Activated CD4-positive, alpha-beta T cell treated with anti-CD3 and anti-CD28 coated beads, Interleukin-2, amount 50 U/mL, for 16 hours (primary cell): ENCODE measurements at places on chromosomes 2 and 18.

DNA sequence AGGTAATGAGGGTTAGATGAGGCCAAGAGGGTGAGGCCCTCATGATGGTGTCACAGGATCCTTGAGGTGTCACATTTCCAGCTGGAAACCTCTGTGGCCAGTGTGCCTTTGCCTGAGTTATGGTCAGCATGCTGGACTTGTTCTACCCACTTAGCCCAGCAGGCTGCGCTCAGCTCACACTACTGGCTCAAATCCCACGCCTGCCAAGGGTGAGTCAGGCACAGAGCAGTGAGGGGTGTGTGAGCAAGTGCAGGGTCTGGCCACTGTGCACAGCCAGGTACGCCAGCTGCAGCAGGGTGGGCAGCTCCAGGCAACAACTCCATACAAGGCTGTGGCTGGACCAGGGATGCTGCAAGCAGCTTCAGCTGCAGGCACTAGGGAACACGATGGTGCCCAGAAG lies 616.6 kb upstream of the FSHR start:
- DNase-seq = no peak

GRCh38 chr2:214127170-214127569 lies 283.7 kb upstream of the VWC2L start:
- DNase-seq = no peak

- no peak for DNase-seq
Measured at GRCh38 chr18:13241893-13242175, 23.3 kb downstream of the LDLRAD4 start.

GRCh38 chr2:62459106-62459505 lies 46.9 kb downstream of the TMEM17 start:
- no peak for DNase-seq

DNA sequence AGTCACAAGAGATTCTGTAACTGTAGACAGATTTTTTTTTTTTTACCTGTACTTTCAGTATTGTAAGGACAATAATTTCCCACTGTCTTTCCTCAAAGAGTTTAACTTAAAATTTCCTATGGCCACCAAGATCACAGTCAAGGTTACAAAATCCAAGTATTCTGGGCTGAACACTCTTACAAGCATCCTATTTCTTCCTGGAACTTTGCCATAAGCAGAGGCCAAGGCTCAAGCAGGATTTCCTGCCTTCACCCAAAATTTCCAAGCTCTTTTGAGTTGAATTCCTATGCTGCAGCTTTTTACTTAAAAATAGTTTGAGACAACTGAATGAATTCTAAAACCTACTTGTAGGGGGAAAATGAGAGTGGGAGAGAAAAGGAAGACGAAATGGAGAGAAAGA lies 299.4 kb downstream of the ZNF516 start:
- DNase-seq = no peak

DNA sequence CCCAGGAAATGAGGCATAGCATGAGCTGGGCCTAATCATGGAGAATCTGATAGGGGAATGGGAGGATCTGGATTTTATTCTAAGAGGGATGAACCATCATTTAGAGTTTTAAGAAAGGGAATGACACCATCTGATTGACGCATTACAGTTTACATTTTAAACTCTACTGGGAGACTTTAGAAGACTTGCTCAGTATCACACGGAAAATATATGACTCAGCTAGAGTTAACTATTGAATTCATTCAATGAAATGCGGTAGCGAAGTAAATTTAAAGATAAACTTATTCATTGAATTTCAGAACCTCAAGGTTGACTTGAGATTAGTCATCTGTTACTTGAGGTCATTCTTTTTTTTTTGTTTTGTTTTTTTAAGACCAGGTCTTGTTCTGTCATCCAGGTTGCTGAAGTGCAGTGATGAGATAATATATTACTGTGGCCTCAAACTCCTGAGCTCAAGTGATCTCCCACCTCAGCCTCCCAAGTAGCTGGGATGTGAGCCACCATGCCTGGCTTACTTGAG lies 25.0 kb downstream of the MC4R start:
- DNase-seq = no peak

DNA sequence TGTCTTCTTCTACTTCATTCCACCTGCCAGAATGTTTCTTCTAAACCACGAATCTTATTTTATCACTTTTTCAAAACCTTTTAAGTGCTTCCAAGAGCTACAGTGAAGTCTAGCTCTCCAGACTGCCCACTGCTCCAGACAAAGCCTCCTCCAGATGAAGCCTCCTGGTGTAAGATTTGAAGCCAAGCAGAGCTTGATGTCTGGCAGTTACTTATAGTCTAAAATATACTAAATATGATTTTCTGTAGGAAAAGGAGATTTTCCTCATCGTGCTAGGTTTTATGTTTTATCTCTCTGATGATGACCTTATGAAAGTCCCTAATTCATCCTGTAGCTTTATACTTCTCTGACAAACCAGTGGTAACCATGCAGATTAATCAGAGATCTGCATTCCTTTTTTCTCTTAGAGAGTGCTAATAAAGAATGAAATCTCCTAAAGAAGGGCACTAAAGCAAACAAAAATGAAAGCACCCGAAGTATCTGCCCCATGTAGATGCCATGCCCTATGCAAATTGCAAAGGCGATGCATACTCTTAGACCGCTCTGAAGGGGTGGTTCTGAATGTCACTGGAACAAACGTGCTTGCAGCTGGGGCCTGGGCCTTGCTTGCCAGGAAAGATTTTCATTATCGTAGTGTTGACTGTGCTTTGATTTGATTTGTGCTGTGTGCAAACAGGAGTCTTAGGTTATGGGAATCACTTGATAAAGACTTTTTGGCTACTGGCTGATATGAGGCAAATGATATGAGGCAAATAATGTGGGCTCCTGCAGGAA lies 314.2 kb downstream of the PID1 start:
- no peak for DNase-seq

DNA sequence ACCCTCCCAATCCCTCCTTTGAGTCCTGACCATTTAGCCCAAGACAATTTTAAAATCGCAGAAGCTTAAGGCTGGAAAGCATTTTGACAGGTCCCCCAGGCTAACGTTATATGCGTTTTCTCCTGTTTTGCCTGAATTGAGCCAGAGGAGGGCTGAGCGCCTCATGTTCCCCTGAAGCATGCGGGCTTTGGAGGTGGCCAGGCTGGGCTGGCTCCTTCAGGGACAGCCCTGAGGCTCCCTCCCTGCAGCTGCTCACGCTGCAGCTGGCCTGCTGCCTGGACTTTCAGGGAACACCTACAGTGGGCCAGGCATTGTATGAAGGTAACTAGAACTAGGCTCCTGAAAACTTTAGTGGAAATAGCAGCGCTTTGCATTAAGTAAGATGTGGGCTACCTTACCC lies 179.2 kb downstream of the ACKR3 start:
- no peak for DNase-seq

DNA sequence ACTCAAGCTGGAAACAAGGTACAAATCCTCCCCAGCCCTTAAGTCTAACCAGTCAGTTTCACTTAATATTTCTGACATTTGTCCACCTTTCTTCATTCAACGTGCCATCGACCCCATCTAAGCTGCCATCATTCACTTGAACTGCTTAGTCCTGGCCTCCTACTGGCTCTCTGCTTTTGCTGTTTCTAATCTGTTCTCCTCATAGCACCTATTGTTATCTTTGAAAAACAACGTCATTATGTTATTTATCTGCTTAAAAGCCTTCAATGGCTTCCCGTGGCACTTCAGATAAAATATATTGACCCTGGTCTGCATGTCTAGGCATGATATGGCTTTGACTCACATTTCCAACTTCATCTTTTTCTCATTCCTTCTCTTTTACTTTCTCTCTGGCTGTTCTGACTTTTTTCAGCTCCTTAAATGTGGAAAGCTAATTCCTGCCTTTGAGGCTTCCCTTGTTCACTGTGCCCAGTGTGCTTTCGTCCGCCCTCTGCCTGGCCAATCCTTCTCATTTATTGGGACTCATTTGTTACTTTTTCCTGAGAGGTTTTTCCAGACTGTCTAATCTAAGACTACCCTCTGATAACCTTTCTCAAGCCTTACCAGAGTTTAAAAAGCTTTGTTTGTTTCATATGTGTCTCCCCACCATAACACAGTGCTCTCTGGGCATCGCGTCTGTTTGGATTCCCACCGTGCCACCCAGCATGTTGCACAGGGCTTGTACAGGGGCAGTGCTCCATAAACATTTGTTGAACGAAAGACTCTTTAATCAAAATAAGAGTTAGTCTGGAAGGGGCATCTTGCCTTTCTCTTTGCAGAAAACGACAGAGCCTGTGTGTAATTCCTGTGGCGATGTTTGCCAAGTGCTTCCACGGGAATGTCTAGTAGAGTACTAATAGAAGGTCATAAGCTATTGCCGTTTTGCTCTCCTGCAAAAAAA lies 183.9 kb downstream of the FMNL2 start:
- no peak for DNase-seq

- peak; percentile 13 for DNase-seq
Measured at GRCh38 chr2:143420313-143420712, 291.1 kb downstream of the ARHGAP15 start.

GRCh38 chr2:75606761-75607399 lies 39.7 kb upstream of the MRPL19 start:
- DNase-seq = no peak

- no peak for DNase-seq
Measured at GRCh38 chr2:5938566-5938896, 246.3 kb downstream of the SOX11 start.

- DNase-seq = peak; percentile 32
Measured at GRCh38 chr18:5073026-5073944, 123.8 kb downstream of the AKAIN1 start.

- DNase-seq = no peak
Measured at GRCh38 chr2:1498176-1498575, 84.9 kb downstream of the TPO start.

DNA sequence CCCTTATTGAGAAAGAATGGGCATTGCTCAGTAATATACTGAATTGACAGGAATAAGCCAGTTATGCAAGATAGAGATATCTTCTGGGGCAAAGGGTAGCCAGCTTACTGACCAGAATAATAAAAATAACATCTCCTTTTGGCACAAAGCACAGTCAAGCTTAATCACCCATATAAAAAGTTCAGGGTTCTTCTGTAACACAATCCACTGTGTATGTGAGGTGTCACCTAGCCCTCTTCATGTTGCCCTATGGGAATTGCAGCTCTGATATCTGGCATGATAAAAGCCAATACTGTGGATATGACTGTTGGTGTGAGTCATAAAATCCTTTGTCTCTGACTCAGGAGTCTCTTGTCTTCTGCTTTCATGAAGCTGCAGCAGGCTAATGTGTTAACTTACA lies 90.8 kb downstream of the DSEL start:
- peak; percentile 46 for DNase-seq

DNA sequence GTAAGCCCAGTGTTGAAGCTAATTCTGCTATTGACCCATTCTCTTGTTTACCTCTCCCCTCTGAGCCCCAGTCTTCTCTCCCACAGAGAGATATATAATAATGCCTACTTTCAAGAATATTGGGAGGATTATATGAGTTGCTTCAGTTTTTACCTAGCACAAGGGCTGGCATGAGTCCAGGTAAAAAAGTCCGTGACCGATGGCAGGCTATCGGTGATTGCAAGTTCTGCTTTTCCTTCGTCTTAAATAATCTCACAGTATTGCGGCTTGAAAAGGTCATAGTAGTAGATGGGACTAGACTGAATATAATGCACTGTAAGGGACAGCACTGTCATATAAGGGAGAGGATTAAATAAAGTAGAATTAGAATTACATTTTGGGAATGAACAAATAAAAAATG lies 77.6 kb downstream of the KIF5C start:
- no peak for DNase-seq

- no peak for DNase-seq
Measured at GRCh38 chr2:191783416-191783815, 63.5 kb downstream of the CAVIN2 start.

GRCh38 chr2:45843136-45843535 lies 191.7 kb downstream of the PRKCE start:
- DNase-seq = peak; percentile 5

DNA sequence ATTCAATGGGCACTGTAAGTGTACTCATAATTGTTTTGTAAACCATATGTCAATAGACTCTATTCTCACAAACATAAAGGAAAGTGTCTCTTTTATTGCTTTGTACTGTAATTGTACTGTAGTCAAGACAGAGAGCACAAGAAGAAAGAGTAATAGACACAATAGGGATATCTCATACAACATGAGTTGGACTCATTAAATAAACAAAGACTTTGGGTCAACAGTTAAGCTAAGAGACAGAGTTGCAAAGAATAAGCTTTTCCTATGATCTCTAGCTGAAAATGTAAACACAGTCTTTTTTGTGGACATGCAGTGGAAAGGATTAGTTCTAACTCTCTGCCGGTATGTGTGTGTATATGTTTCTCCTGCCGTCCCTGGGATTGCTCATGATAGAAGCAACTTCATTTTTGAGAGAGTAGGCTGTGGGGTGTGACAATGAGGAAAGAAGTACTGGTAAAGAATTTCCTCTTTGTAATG lies 13.9 kb upstream of the KYNU start:
- no peak for DNase-seq

- no peak for DNase-seq
Measured at GRCh38 chr2:48459466-48459865, 70.5 kb upstream of the STON1 start.

DNA sequence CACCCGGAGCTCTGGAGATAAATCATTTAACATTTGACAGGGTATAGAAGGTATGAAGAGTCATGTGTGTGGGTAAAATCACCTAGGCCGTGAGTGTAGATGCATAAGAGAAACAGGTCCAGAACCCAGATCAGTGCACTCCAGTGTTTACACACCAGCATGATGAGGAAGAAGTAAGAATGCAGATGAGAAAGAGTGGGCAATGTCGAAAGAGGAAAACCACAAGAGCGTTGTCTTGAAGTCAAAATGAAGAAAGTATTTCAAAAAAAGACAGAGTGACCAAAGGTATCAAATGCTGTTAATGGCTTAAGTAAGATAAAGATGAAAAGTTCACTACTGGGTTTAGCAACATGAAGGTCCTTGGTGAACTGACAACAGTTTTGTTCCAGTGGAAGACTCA lies 32.0 kb upstream of the PLB1 start:
- no peak for DNase-seq

DNA sequence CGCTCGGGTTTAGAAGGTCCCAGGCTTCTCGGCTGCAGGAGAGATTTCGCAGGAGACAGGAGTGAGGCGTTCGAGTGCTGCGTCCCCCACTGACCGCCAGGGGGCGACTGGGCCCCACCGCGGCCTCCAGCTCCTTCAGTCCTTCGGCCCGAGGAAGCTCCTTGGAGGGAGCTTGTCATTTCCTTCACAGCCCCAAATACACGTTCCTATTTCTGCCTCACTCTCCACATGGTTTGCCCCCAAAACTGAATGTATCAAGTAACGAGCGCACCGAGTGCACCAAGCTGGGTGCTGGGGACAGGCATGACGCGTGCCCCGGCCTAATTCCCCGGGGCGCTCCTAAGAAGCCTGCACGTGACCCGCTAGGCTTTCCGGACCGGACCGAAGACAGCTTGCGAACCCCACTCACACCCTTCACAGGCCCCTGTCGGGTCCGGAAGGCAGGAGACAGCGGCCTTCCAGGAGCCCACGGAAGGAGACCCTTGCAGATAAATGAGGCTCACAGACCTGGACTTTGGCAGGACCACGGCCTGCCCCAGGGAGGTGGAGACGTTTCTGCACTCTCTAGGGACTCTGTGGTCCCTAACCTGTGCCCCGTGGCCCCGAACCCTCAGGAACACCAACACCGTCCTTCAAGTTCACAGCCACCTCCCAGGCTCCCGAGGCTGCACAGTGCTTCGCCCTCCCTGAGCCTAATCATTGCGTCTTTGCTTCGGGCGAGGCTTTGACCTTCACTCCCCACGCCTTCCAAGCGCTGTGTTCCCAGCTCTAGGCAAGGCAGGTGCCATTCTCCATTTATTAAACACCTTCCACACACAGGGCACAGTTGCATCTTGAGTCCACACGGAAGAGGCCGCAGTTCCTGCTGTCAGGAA lies 13.0 kb upstream of the FAHD2A start:
- peak; percentile 59 for DNase-seq
